ENCODE measurements at places on chromosomes 6 and 20.
A peak's percentile ranks its signal among the peaks of the same experiment; 100 is the strongest.

GRCh38 chr20:62618611-62619529 lies 23.4 kb upstream of the SLCO4A1 start:
- DNase-seq: no peak

GRCh38 chr6:148118244-148118643 lies 224.4 kb upstream of the SASH1 start:
- no peak for DNase-seq

DNA sequence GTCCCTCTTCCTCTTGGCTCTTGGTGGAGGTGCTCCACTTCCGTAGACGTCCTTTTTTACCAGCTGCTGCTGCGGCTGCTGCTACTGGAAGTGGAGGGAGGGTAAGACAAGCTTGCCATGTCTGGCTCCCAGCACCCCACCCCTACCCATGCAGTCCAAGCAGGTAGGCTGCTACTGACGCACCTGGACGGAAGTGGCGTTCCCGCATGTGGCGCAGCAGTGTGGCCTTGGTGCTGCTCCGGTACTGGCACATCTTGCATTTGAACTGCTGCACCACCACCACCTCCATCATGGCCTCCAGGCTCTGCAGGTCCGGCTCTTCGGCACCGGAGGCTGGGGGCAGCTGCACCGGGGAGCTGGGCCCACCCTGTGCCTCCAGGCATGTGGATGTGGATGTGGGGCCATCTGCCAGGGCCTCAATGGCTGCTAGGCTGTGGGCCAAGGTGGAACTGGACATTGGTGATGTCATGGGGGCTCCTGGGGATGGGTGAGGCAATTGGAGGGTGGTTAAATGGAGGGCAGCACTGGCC lies 4.4 kb downstream of the ZNF335 start:
- DNase-seq: no peak

- DNase-seq: no peak
Measured at GRCh38 chr20:13756551-13756950, 28.2 kb downstream of the ESF1 start.

DNA sequence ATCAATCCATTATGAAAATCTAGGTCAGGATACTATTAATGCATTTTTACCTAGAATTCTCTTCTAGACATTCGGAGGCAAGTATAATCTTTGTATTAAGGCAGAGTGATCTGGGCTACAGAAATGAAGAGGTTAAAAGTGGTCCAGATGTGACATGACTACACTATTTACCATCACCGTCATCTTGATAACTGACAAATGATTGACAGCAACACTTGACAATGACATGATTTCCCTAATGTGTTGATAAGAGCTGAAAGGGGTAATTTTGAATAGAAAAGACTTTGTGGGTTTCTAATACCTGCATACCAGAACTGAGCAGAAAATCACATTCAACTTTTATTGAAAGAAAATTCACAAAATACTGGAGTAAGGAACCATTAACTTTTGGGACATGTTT lies 718.9 kb upstream of the MAP3K7 start:
- no peak for DNase-seq

DNA sequence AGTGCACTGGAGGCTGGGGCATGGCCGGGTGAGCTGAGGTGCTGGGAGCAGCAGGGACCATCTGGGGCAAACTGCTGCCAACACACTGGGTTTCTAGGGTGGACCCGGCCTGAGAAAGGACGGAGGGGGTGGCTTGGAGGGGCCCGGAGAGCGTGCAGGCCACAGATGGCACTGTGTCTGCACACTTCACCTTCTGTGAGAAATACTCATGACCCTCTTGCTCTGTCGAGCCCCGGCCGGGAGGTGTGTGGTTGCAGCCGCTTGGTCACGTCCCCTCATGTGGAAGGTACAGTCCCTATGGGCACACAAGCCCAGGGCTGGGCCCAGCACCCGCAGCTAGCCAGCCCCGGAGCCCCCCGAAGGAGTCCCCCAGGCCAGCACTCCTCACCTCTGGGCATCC lies 59.7 kb downstream of the RBM38 start:
- peak; percentile 79 for DNase-seq

DNA sequence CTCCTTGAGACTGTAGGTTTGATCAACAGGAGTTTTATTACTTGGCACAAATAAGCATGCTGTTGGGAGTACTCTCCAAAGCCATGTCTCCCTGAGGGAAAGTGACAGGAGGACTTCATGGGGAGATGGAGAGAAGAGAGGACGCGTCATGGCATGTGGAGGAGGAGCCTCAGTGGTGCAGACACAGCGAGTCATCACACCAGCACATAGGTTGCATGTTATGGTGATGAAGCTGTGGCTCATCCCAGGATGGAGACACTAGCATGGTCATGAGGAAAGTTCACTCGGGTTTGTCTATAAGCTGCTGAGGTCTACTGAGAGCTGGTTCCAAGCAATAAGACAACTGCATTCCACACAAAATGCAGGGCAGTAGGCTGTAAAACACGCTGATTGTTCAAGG lies 13.2 kb upstream of the SSTR4 start:
- DNase-seq: no peak
